Erythroblast (primary cell): ENCODE measurements at places on chromosomes 2 and 18.

GRCh38 chr2:55879976-55880375 is 43.6 kb downstream of the EFEMP1 start:
- DNase-seq = no peak

- no peak for DNase-seq
These were observed 386.0 kb upstream of the ATP5MC3 start for GRCh38 chr2:175567435-175568061.

- DNase-seq = no peak
These were observed 28.0 kb downstream of the EHBP1 start for GRCh38 chr2:62733546-62733945.

- no peak for DNase-seq
These were observed 487.4 kb upstream of the ZEB2 start for GRCh38 chr2:145007093-145007959.

DNA sequence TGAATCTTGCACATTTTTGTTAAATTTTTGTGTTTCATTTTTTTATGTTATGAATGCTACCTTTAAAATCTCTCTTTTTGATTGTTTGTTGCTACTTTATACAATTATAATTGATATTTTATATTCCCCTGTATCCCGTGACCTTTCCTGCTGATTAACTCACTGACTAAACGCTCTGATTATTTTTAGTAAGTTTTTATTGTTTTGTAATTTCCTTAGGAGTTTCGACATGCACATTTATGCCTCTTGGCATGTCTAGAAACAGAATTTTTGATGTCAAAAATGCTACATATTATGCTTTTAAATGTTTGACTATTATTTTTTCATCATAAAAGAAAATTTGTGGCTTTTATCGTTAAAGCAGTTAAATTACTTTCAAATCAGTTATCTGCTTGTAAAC is 1131.6 kb upstream of the TMEFF2 start:
- DNase-seq = no peak

- peak; percentile 75 for DNase-seq
These were observed 39.9 kb downstream of the STK17B start for GRCh38 chr2:196131384-196131937.

GRCh38 chr2:217639481-217639880 is 363.3 kb downstream of the TNS1 start:
- DNase-seq = no peak

GRCh38 chr2:183780072-183780471 is 655.8 kb downstream of the NUP35 start:
- no peak for DNase-seq

- no peak for DNase-seq
These were observed 51.1 kb upstream of the FN1 start for GRCh38 chr2:215487002-215487372.

DNA sequence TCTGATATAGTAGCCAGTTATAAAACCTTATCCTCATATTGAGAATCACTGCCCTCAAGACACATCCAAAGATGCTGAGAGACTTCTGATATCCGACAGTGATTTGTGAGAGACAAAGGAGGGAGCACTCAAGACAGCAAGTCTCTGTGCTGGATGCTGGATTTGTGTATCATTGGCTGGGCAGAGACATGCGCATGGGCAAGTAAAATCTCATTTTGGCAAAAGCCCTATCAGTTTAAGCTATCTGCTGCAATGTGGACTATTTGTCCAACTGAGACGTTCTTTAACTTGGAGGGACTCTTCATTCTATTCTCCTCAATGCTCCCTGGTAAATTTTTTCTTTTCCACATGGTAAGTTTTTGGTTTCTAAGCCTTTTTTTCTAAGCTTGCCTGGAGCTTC is 107.5 kb downstream of the SS18 start:
- no peak for DNase-seq

DNA sequence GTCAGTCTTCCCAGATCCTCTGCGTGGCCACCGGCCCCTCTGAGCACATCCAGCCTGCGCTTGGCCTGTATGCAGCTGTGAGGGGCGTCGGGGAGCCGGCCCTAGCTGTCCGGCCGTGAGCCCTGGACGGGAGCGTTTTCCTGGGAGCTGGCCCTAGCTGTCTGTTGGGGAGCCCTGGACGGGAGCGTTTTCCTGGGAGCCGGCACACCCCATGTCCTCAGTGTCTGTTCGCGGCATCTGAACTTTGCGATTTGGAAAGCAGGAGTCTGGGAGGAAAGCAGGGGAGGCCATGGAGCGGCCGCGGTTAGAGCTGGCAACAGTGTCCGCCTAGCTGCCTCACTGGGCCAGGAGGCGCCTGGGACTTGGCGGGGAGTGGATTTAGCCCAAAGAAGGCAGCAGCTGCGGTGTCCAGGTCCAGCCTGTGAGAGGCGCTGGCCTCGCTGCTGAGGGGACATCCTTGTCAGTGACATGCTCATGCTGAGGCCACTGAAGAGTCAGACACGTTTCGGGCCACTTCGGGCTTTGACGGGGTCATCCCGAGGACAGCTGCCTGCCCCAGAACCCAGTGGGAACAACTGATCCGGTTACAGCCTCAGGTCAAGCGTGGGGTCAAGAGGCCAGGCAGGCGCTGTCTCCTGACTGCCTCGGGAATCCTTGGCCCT is 75.8 kb downstream of the KCNG2 start:
- no peak for DNase-seq

- no peak for DNase-seq
These were observed 2.5 kb downstream of the AGFG1 start for GRCh38 chr2:227474410-227474809.

DNA sequence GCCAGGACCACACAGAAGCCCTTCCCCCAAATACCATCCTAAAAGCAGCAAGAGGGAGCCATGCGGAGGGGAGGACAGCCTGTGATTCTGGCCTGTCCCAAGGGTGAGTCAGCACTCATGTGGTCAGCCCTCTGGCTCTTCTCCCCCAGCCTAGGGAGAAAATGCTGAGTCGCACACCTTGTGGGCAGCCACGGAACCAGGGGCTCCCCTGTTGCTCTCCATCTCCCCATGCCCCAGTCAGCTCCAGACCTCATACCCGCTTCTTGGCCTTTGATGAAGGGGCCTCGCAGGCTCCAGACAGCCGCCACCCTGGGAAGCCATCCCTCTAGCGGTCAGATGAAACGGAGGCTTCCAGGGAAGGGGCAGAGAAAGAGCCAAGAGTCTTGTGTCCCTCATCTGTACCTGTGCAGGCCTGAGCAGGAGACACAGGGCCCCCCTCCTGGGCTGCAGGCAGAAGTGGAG is 181.3 kb upstream of the SIX2 start:
- DNase-seq = no peak

DNA sequence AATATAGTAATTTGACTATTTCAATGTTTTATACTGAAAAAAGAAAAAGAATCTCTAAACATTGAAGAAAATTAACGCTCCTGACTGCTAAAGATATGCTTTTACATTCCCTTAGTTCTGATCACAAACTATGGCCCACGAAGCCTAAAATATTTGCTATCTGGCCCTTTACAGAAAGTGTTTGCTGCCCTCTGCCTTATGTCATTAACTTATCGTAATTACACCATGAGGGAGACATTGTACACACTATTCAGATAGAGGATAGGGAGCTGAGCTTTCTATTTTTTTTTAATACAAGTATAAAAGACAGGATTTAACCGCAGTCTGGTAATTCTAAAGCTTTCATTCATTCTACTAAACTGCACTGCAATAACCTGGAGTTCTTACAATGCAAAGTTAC is 393.1 kb upstream of the DCC start:
- DNase-seq = no peak

DNA sequence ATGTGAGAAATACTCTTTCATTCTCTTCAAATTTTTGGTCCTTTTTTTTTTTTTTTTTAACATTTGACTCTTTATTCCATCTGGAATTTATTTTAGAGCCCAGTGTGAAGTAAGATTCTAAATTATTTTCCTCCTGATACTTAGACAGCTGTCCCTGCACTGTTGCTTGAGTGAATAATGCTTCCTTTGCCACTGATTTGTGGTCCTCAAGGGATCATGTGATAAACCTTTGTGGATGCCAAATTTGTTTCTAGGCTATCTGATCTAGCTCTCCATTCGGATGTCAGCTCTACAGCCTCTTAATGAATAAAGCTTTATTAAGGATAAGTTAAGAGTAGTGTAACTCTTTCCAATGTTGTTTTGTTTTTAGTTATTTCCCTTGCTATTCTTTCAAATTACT is 142.3 kb downstream of the SMAD7 start:
- no peak for DNase-seq

- peak; percentile 54 for DNase-seq
These were observed 10.0 kb upstream of the GBX2 start for GRCh38 chr2:236177967-236178889.

GRCh38 chr2:210531050-210531449 is 25.3 kb upstream of the CPS1 start:
- DNase-seq = no peak

DNA sequence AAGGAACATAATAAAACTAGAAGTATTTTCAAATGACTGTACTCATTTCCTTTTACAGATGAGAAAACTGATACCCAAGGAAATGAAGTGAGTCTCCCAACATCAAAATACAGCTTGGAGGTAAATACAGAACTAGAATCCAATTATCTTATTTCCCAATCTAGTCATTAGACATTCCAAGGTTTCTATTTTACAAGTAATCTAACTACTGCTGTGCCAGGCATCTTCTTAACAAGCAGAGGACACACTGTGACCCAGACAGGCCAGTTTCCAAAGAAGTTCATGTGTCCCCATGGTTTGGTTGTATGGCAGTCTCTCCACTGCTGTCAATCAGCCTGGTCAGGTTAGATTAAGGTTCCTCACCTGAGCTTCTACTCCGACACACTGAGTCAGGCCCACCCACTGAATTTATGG is 143.5 kb downstream of the THADA start:
- DNase-seq = no peak
